ENCODE measurements at places on chromosomes 6 and 20. TPM values are rescaled to one million over a fixed set of nuclear protein-coding genes. Genes with fewer than 3 reads are reported as not detected.

DNA sequence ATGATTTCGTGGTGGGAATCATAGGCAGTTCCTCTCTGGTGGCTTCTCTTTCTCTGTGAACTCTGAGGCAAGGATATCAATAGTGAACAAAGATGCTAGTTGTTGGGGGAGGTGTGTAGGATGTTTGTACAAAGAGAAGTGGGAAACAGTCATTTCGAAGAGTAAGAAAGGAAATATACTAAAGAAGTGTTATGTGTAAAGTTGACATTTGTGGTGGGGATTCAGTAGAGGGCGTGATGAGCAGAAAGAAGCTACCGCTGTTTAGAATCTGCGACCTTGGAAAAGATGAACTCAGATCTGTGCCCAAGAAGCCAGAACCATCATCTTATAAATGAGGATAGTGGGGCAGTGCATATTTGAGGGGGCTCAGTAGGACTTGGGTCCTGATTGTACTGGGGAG, 11.4 kb downstream of the SLC35F1 start:
- no peaks in the 10 kb centered on the region for H3K4me1 ChIP-seq
- no peak overlapping the region for H3K27ac ChIP-seq
- H3K27me3 ChIP-seq: peaks cover 3% of the 10 kb centered on the region
- H3K4me3 ChIP-seq: no peak overlapping the region
- no peaks in the 10 kb centered on the region for H3K36me3 ChIP-seq

DNA sequence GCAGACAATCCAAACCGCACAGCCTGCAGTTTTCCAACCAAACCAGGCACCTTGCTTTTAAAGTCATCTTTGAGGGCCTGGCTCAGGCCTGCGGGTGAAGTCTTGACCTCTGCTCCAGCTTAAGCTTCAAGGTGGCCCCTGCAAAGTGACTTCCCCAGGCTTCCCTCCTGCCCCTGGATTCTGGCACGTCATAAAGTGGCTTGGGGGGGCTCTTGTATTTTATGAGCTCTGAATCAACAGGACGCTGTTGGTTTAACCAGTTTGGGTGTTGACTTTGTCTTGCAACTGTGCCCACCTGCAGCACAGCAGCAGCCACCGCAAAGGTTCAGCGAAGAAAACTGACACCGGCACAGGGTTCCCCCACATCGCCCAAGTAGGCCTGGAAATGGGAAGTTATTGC, 81.2 kb downstream of the NFATC2 start:
- no peak overlapping the region for H3K27ac ChIP-seq
- no peaks in the 10 kb centered on the region for H3K27me3 ChIP-seq
- peaks cover 67% of the 10 kb centered on the region for H3K36me3 ChIP-seq
- no peak for DNase-seq
- no peak overlapping the region for H3K4me3 ChIP-seq

- no peak for DNase-seq
- H3K27me3 ChIP-seq: no peaks in the 10 kb centered on the region
- H3K4me3 ChIP-seq: no peak overlapping the region
- peaks cover 2% of the 10 kb centered on the region for H3K4me1 ChIP-seq
- peaks cover 3% of the 10 kb centered on the region for H3K36me3 ChIP-seq
These were observed 67.5 kb downstream of the KCNQ5 start for GRCh38 chr6:72689107-72689954.

DNA sequence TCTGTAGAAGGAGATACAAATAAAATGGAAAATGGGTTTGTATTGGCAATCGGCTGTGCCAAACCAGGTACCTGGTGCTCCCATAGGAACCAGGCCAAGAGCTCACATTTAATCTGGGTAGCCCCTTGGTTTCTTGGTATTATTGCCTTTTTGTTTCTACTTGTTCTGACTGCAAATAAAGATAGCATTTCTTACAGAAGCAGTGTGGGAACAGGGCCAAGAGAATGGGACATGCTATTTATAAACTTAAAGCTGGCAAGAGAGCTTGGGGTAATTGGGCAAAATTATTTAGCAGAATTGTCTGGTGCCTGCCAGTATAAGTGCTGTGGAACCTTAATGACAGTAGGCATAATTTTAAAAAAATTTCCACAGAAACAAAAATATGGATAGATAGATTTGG, 113.5 kb upstream of the GLP1R start:
- no peak overlapping the region for H3K4me3 ChIP-seq
- H3K36me3 ChIP-seq: no peaks in the 10 kb centered on the region
- H3K27ac ChIP-seq: no peak overlapping the region
- no peak for DNase-seq
- H3K4me1 ChIP-seq: no peaks in the 10 kb centered on the region

DNA sequence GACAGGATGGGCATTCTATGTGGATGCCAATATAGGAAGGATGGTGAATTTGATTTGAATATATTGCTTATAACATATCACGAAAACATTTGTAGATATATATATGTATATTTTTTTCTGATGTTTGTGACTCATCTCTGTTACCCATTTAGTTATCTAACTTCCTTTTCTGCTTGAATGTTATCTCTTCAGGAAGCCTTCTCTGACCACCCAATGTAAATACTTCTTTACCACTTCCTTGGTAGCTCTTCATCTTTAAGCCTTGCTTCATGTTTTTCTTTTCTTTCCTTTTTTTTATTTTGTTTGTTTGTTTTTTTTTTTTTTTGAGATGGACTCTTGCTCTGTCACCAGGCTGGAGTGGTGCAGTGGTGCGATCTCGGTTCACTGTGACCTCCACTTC, 260.5 kb upstream of the EPHA7 start:
- no peaks in the 10 kb centered on the region for H3K27me3 ChIP-seq
- no peak overlapping the region for H3K4me3 ChIP-seq
- no peak for DNase-seq

DNA sequence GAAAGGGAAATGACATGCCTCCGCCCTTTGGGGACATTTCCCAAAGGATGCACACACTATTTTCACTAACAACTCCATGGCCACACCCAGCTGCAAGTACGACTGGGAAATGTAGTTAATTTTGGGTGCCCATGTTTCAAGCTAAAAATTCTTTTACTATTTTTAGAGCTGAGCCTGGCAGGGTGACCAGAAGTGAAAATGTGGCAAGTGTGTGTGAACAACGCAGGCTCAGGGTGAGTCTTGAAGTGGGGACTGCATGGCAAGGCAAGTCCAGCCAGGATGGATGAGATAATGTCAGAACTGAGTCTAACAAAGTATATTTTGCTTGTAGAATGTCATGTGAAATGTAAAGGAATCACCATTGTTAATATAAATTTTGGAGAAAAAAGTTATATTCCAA, 17.0 kb upstream of the CD109 start:
- peaks cover 35% of the 10 kb centered on the region for H3K27me3 ChIP-seq
- peaks cover 2% of the 10 kb centered on the region for H3K4me1 ChIP-seq
- H3K27ac ChIP-seq: no peak overlapping the region

SLC22A7 gene
- total RNA-seq: not detected

DNA sequence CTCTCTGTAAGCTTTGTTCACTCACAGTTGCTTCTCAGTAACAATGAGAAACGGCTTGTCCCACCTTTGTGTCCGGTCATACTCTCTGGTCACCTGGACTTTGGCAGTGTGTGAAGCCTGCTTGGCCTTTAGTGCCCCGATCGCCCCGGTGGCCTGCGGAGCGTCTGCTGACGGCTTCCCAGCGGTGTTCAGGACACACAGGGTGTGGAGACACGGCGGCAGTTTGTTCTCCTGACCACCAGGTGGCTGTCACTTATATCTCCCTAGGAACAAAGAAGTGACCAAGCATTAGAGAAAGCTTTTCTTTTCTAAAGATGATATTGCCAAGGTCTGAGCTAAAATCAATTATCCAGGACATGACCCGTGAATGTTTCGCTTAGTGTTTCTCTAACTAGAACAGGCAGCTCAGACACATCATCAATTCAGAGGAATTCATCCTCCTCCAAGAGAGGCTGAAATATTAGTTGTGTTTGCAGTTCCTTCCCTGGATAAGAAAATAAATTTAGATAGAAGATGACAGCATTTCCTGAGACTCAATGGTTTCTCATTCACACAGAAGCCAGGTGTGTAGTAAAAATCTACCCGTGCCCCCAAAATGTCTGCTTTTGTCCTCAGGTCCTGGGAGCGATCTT, 167.4 kb upstream of the THBS2 start:
- H3K4me1 ChIP-seq: no peaks in the 10 kb centered on the region
- no peak for DNase-seq
- no peak overlapping the region for H3K4me3 ChIP-seq
- no peaks in the 10 kb centered on the region for H3K36me3 ChIP-seq
- H3K27ac ChIP-seq: no peak overlapping the region

- H3K27me3 ChIP-seq: no peaks in the 10 kb centered on the region
- H3K4me3 ChIP-seq: no peak overlapping the region
- DNase-seq: no peak
- H3K4me1 ChIP-seq: no peaks in the 10 kb centered on the region
- H3K36me3 ChIP-seq: no peaks in the 10 kb centered on the region
These were observed 185.6 kb downstream of the KIF16B start for GRCh38 chr20:16387666-16388065.

DNA sequence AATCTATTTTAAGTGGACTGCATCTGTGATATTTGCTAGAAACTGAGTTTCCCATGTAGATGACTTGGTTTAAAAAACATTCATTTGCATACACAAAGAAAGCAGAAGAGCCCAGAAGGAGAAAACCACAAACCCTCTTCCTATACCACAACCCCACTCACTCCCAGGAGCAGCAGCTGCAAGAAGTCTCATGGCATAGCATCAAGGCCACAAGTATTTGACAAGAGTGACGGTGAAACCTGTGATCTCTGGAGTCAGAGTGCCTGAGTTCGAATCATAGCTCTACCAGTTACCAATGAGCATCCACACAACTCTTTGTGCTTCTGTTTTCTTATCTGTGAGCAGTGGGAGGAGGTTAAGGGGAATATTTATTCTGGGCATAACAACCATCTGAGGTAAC, 44.7 kb upstream of the SIRPG start:
- peaks cover 7% of the 10 kb centered on the region for H3K27me3 ChIP-seq
- H3K4me1 ChIP-seq: peaks cover 4% of the 10 kb centered on the region
- no peak for DNase-seq
- no peak overlapping the region for H3K4me3 ChIP-seq
- H3K36me3 ChIP-seq: peaks cover 12% of the 10 kb centered on the region

GRCh38 chr6:28940294-28940857, 16.6 kb upstream of the TRIM27 start:
- no peaks in the 10 kb centered on the region for H3K36me3 ChIP-seq
- peaks cover 44% of the 10 kb centered on the region for H3K4me1 ChIP-seq
- peak overlapping the region; percentile 96 for H3K27ac ChIP-seq
- H3K4me3 ChIP-seq: peak overlapping the region; percentile 89

DNA sequence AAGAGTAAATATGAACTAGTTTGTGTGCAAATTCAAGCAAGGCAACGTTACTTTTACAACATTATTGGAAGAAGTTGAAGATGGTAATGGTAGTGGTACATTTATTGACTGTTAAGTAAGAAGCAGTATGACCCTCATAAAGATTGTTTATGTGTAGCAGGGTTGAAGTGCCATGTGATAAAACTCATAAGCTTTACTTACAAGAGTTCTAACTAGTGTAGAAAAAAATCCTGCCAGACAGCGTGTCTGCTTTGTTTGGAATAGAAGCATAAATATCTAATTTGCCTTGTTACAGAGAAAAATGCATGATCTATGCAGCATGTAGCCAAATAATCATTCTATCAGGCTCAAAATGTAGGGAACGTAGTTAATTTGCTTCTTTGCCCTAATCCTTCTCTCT, 450.8 kb upstream of the SOX4 start:
- no peaks in the 10 kb centered on the region for H3K27me3 ChIP-seq

DNA sequence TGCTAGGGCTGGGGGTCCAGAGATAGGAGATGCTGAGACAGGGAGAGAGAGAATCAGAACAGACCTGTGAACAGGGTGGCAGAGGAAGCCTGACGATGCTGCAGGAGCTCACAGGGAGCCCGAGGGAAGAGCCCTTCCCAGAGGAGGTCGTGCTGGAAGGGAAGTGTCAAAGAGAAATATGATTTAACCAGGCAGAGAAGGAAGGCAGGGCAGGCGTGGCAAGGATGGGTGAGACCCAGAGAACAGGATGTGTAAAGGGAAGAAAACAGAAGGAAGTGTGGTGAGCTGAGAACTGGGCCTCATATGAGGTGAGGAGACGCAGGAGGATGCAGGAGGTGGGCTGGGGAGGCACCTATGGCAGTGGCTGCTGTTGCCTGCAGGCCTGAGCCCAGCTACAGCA, 105.6 kb downstream of the ZDHHC14 start:
- peaks cover 1% of the 10 kb centered on the region for H3K36me3 ChIP-seq
- H3K4me1 ChIP-seq: peaks cover 42% of the 10 kb centered on the region
- peaks cover 4% of the 10 kb centered on the region for H3K27me3 ChIP-seq
- peak overlapping the region; percentile 83 for H3K27ac ChIP-seq

- H3K36me3 ChIP-seq: no peaks in the 10 kb centered on the region
- no peak overlapping the region for H3K27ac ChIP-seq
- DNase-seq: no peak
- H3K4me1 ChIP-seq: peaks cover 26% of the 10 kb centered on the region
These were observed 536 bp upstream of the RAET1G start for GRCh38 chr6:149923327-149923986.

GRCh38 chr6:53517021-53517420, 27.9 kb downstream of the GCLC start:
- no peak for DNase-seq
- H3K4me1 ChIP-seq: no peaks in the 10 kb centered on the region
- no peak overlapping the region for H3K4me3 ChIP-seq
- no peak overlapping the region for H3K27ac ChIP-seq
- H3K36me3 ChIP-seq: peaks cover 8% of the 10 kb centered on the region

DNA sequence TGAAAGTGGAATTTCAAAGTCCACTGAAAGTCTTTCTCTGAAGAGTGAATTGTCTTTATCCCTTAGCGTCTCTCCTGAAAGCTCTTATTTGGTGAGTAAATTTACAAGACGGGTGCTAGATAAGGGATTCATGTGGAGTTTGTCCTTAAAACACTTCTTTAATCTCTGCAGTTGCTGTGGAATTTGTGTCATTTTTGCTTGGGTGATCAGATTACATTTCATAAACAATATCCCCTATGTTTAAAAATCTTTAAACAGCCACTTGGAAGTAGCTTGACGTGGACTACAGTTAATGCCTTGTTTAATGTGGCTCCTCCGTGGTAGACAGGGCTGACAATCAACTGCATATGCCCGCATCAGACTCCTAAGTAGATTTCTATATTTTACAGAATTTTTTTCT, 175.4 kb upstream of the ZNF217 start:
- H3K27me3 ChIP-seq: no peaks in the 10 kb centered on the region
- no peak overlapping the region for H3K4me3 ChIP-seq
- peaks cover 4% of the 10 kb centered on the region for H3K4me1 ChIP-seq

DNA sequence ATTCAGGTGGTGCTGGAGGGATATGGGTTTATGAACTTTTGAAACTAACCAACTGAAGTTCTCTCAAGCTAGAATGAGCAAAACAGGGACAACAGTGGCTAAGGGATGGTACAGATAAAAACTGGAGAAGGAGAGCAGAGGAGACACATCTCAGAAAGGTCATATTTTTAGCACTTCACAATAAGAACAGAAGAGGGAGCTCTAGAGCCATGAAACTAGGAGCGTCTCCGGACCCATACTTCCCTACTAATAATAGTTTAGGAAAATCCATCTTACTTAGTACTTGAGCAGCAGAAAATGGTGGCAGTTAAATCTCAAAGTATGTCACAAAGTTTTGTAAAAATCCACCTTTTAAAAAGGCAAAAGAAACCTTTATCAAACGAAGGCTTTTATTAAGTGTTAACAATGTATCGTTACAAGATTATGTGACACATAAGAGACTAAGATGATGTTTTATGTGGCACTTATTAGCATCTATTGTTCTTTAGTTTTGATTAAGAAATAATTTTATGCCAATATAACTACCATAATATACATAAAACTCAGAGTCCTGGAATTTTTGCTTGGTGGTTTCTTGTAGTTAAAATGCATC, 278.6 kb downstream of the TBC1D32 start:
- no peaks in the 10 kb centered on the region for H3K4me1 ChIP-seq
- H3K36me3 ChIP-seq: no peaks in the 10 kb centered on the region
- H3K27ac ChIP-seq: no peak overlapping the region
- no peak for DNase-seq

FAM184A gene
- total RNA-seq: 3.7 TPM

GRCh38 chr6:42819803-42820511, 38.1 kb downstream of the BICRAL start:
- no peak overlapping the region for H3K4me3 ChIP-seq
- H3K36me3 ChIP-seq: peaks cover 8% of the 10 kb centered on the region
- H3K27ac ChIP-seq: no peak overlapping the region
- H3K4me1 ChIP-seq: peaks cover 7% of the 10 kb centered on the region

Measured in activated CD8-positive, alpha-beta memory T cell treated with anti-CD3 and anti-CD28 coated beads, Interleukin-2, amount 10 ng/mL, durations not matched to agents 7 days and 5 days (primary cell).